ENCODE measurements at places on chromosomes 6 and 20. TPM values are rescaled to one million over a fixed set of nuclear protein-coding genes. Genes with fewer than 3 reads are reported as not detected.
A peak's percentile ranks its signal among the peaks of the same experiment; 100 is the strongest.

The MDN1 gene
- total RNA-seq = 40.2 TPM

- H3K27ac ChIP-seq = no peak overlapping the region
- no peak for DNase-seq
- H3K27me3 ChIP-seq = no peaks in the 10 kb centered on the region
- no peak overlapping the region for H3K4me3 ChIP-seq
- no peaks in the 10 kb centered on the region for H3K4me1 ChIP-seq
Observed at GRCh38 chr20:59314997-59315396, 14.6 kb downstream of the EDN3 start.

- H3K27me3 ChIP-seq = no peaks in the 10 kb centered on the region
- peaks cover 12% of the 10 kb centered on the region for H3K36me3 ChIP-seq
- DNase-seq = no peak
- H3K27ac ChIP-seq = peak overlapping the region; percentile 66
- H3K4me3 ChIP-seq = no peak overlapping the region
- peaks cover 41% of the 10 kb centered on the region for H3K4me1 ChIP-seq
Observed at GRCh38 chr20:56442389-56443365, 25.8 kb upstream of the RTF2 start.

DNA sequence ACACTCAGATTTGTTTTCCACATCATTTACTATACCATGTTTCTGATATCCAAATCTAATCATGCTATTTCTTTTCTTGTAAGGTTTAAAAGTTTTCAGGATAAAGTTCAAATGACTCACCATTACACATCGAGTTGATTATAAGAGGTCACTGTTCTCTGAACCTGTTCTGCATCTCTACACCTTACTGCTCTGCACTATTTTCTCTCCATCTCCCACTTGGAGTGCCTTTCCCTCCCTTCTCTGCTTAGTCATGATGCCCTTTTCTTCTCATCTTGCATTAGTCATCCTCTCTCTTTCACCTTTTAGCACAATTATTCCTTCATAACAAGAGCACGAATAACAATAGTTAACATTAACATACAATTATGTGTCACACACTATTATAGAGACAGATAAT lies 37.5 kb upstream of the FUT9 start:
- H3K27me3 ChIP-seq = no peaks in the 10 kb centered on the region
- H3K4me3 ChIP-seq = no peak overlapping the region
- H3K36me3 ChIP-seq = no peaks in the 10 kb centered on the region
- H3K27ac ChIP-seq = no peak overlapping the region
- no peaks in the 10 kb centered on the region for H3K4me1 ChIP-seq

The RPRD1B gene
- total RNA-seq = 26.2 TPM

The DUSP15 gene
- total RNA-seq = not detected

DNA sequence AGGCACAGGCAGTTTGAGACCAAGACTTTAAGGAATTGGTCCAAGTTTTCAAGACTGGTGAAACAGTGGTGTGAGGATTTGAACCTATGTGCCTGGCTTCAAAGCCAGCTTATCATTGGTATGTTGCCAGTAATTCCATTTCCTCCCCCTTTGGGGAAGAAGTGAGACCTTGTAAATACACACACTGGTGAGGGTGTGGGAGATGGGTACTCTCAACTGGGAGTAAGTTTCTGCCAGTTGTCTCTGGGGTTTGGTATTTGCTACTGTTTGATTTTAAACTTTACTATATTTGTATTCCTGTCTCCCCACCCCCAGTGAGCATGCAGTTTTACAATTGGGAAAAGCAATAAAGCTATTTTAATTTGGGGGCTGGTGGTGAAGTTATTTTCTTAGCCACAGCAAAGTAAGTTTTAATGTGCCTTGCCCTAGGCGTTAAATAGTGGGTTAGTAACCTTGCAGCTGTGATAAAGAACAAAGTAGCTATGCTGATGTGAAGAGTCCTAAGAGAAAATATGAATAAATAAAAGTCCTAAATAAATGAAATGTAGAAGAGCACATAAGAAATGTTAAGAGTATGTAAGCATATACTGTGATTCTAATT lies 31.0 kb downstream of the SNX9 start:
- peaks cover 48% of the 10 kb centered on the region for H3K4me1 ChIP-seq
- H3K36me3 ChIP-seq = peaks cover 37% of the 10 kb centered on the region
- H3K4me3 ChIP-seq = no peak overlapping the region
- no peaks in the 10 kb centered on the region for H3K27me3 ChIP-seq

GRCh38 chr6:153503810-153504209 lies 372.7 kb upstream of the RGS17 start:
- H3K4me1 ChIP-seq = no peaks in the 10 kb centered on the region
- H3K36me3 ChIP-seq = no peaks in the 10 kb centered on the region
- no peak for DNase-seq
- H3K27me3 ChIP-seq = no peaks in the 10 kb centered on the region
- no peak overlapping the region for H3K4me3 ChIP-seq
- no peak overlapping the region for H3K27ac ChIP-seq

DNA sequence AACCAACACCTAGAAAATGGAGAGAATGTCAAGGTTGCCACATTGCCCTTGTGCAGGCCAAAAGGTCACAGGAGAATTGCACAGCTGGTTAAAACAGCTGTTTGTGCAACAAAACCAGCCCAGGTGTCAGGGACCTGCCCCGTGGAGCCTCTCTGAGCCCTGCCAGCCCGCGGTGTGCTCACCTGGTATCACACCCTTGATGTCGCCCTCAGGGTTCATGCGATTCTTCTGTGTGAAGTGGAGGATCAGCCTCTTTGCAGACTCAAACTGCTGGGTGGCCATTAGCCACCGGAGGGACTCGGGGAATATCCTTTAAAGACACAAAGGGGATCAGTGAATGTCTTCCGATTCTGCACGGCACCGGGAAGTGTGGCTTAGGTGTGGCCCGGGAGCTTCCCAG lies 39.2 kb downstream of the PSMG4 start:
- no peak overlapping the region for H3K27ac ChIP-seq
- no peak for DNase-seq
- H3K4me1 ChIP-seq = no peaks in the 10 kb centered on the region
- no peak overlapping the region for H3K4me3 ChIP-seq
- H3K36me3 ChIP-seq = peaks cover 1% of the 10 kb centered on the region
- no peaks in the 10 kb centered on the region for H3K27me3 ChIP-seq

DNA sequence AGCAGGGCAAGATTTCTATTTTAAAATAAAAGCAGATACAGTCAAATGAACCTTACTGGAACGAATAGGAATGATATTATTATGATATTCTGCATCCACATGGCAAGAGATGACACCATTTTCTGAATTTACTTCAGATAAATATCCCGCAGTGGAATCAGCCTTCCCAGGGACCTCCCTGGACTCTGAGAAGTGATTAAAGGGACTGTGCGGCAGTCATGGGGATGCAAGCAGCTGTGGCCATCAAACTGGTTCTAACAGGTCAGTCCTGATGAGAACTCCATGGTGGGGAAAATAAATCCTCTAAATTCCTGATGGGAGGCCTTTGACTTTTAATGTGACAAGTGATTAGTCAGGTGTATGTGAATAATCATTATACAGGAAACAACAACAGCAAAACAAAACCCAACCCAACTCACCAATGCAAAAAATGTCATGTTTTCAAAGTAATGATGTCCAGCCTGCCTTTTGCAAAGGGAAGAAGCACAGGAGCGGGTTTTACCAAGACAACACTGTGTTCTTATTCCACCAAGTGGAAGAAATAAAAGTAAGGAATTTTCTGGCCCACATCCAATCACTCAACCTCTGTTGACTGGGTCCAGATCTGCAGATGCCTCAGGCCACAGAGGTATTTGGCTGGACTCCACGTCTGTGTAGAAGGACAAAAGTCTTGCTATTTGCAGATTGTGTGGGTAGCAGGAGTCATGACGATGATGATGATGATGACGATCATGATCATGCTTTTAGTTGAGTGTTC lies 61.9 kb upstream of the CITED2 start:
- no peak overlapping the region for H3K4me3 ChIP-seq
- H3K27me3 ChIP-seq = peaks cover 4% of the 10 kb centered on the region

- H3K27ac ChIP-seq = no peak overlapping the region
- no peak for DNase-seq
- H3K4me1 ChIP-seq = peaks cover 4% of the 10 kb centered on the region
- peaks cover 36% of the 10 kb centered on the region for H3K27me3 ChIP-seq
Observed at GRCh38 chr6:136963259-136963658, 41.2 kb downstream of the SLC35D3 start.

DNA sequence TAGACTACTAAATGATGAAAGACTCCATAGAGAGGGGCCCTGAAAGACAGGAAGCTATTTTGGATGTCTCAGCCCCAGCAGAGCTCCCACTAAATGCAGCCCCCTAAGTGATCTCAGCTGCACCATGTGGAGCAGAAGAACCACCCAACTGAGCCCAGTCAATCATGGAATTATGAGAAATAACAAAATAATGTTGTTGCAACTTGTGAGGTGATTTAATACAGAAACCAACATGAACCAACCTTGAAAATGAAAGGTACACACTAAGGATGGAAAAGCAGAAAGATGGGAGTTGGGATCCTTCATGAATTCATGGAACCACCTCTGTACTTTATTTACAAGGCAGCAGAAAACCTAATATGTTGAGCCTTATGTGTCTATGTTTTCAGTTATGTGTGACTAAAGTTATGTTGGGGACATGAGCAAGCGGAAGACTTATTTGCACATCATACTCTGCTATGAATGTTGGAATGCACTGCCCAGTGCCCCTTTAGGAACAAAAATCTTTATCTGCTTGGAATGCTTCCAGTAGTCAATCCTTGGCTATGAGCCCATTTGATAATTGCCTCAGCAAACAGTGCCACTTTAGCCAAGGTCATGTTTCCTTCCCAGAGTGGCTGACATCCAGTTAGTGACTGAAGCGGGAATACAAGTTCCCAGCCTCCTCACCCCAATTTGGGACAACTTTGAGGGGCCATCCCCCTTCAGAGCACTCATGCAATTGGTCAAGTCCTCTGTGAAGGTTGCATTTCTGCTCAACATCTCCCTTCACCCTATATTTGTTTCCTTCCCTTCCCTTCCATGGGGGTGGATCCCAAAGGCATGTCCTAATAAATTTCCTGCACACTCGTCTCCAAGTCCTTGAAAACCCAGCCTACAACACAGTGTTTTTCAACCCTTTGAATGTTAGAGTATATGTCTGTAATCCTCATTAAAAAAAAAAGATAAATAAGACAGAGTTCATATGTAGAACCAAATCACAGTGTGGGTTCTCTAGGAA lies 18.4 kb downstream of the TP53RK start:
- H3K27me3 ChIP-seq = no peaks in the 10 kb centered on the region
- no peaks in the 10 kb centered on the region for H3K4me1 ChIP-seq
- no peak overlapping the region for H3K4me3 ChIP-seq
- H3K27ac ChIP-seq = no peak overlapping the region

DNA sequence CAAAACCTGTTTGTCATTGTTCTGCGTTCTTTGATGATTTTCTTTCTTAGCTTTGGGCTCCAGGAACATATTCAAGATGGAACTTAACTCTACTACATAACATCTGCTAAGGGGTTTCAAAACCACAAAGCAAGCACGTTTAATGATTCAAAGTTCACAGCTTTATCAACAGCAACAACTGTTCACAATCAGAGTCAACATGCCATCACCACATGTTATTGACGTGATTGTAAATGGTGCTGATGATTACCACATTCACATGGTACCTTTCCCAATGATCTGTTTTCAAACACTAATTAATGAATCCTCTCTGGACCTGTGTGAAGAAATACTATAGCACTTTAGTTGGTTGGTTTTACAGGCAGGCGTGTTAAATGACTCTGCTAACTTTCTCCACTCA lies 180.6 kb upstream of the CEP162 start:
- no peak for DNase-seq
- no peaks in the 10 kb centered on the region for H3K4me1 ChIP-seq
- no peak overlapping the region for H3K4me3 ChIP-seq
- no peak overlapping the region for H3K27ac ChIP-seq

DNA sequence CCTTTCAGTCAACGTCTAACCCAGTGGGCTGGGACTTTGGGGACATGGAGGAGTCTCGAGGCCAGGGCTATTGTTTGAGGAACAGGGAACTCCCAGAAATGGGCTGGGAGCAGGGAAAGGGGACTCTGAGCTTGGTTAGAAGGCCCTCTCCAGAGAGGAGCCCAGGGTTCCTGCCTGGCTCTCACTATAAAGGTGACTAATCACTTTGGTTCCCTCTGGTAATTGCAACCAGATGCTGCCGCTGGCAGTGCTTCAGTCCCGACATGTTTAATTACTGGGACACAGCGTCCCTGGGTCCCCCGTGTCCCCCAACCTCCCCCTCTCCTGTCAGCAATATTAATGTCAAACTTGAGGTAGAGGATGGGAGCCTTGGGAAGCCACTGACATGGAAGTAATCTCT lies 5.0 kb upstream of the GDF5 start:
- no peak overlapping the region for H3K27ac ChIP-seq
- peaks cover 7% of the 10 kb centered on the region for H3K4me1 ChIP-seq
- H3K4me3 ChIP-seq = no peak overlapping the region
- DNase-seq = no peak
- peaks cover 7% of the 10 kb centered on the region for H3K27me3 ChIP-seq
- no peaks in the 10 kb centered on the region for H3K36me3 ChIP-seq

The SCRT2 gene
- not detected for total RNA-seq

- H3K27ac ChIP-seq = no peak overlapping the region
- no peaks in the 10 kb centered on the region for H3K36me3 ChIP-seq
- H3K4me1 ChIP-seq = peaks cover 2% of the 10 kb centered on the region
- H3K27me3 ChIP-seq = peaks cover 19% of the 10 kb centered on the region
- H3K4me3 ChIP-seq = no peak overlapping the region
- DNase-seq = no peak
Observed at GRCh38 chr6:35185302-35185681, 28.5 kb upstream of the SCUBE3 start.

DNA sequence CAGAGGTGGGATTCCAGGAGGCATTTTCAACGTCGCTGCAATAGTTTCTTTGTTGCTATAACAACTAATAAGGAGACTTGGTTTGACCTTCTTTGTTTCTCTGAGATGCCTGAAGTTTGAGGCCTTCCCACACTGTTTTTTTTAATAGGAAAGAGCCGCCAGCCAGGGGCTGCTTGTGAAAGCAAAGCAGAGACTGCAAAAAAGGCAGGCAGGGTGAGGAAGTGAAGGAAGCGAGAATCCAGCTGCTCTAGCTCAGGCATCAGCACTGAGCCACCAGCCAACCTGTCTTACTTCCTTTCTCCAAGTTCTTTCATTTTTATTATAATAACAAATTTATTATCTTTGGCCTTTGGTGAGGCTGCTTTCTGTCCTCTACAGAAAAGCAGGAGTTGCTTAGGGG lies 179.1 kb downstream of the DOK5 start:
- H3K4me1 ChIP-seq = no peaks in the 10 kb centered on the region
- no peak for DNase-seq
- H3K4me3 ChIP-seq = no peak overlapping the region
- H3K27me3 ChIP-seq = peaks cover 10% of the 10 kb centered on the region
- H3K36me3 ChIP-seq = no peaks in the 10 kb centered on the region
- H3K27ac ChIP-seq = no peak overlapping the region

DNA sequence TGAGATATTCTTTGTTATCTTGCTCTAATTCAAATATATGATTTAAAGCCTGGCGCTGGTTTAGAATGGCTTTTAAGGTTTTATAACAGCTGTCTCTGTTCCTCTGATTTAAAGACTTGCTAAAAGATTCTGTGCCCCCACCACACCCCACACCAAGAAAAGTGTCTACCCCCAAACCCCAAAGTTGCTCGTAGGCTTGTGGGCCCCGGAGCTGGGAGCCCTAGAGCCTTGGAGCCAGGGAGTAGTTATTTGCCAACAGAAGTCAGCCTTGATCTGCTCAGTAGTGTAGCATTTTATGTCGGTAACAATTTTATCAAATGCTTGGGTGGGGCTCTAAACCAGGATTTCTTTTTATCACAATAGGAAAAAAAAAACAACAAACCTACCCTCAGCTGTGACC lies 105.2 kb upstream of the TRAF3IP2 start:
- peaks cover 62% of the 10 kb centered on the region for H3K4me1 ChIP-seq
- no peaks in the 10 kb centered on the region for H3K27me3 ChIP-seq
- no peak for DNase-seq
- H3K27ac ChIP-seq = peak overlapping the region; percentile 74

GRCh38 chr20:63961664-63962425 lies 5.6 kb upstream of the UCKL1 start:
- peaks cover 18% of the 10 kb centered on the region for H3K36me3 ChIP-seq
- no peaks in the 10 kb centered on the region for H3K27me3 ChIP-seq
- H3K27ac ChIP-seq = no peak overlapping the region
- H3K4me3 ChIP-seq = no peak overlapping the region
- DNase-seq = no peak
